ENCODE measurements at places on chromosomes 5 and 9.
A peak's percentile ranks its signal among the peaks of the same experiment; 100 is the strongest.

DNA sequence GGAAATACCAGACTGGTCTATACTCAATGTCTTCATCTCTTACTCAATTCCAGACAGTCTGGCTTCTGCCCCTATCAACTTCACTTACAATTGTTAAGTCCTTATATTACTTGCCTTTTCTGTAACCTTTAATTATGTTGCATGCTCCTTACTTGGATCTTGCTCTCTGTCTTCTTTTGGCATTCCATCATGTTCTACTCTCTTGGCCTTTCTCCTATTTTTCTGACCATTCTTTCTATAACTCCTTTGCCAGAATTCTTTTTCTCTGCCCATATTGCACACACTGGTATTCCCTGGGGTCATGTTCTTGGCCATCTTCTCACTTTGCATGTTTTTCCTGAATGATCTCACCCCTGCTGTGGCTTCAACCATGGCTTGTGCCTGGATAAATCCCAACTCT, 209.8 kb upstream of the ZNF462 start:
- DNase-seq: no peak

GRCh38 chr5:135240283-135240633, 158.8 kb downstream of the MACROH2A1 start:
- DNase-seq: no peak

DNA sequence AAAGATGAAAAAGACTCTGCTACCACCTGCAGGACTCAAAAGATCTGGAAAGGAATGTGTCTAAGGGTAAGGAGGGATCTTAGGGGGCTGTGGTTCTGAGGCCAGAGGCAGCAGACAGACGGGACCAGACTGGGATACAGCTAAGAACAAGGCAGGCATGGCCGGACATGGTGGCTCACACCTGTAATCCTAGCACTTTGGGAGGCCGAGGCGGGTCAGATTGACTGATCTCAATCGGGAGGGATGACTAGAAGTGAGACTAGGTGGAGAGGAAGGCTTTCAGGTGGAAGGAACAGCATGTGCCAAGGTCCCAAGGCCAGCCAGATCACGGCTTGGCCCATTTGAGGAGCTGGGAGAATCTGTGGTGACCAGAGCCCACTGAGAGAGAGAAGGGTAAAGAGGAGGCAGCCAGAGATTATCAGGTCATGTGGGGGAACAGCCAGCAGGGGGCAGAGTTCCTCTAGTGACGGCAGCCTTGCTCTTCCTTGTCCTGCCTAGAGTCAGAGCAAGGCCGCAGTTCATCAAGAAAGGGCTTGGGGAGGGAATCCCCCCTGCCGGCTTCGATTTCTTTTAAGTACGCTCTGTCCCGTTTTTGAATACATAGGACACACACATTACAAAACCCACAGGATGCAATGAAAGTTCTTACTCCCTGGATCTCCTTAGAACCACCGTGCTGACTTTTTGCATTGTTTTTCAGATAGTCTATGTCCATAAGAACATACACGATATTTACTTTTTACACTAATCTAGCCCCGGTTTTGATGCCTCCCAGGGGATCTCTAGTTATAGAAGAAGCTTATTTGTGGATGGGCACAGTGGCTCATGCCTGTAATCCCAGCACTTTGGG, 2.6 kb upstream of the OLFML2A start:
- peak; percentile 63 for DNase-seq

GRCh38 chr5:125026867-125027731, 280.7 kb upstream of the ZNF608 start:
- DNase-seq: peak; percentile 55

DNA sequence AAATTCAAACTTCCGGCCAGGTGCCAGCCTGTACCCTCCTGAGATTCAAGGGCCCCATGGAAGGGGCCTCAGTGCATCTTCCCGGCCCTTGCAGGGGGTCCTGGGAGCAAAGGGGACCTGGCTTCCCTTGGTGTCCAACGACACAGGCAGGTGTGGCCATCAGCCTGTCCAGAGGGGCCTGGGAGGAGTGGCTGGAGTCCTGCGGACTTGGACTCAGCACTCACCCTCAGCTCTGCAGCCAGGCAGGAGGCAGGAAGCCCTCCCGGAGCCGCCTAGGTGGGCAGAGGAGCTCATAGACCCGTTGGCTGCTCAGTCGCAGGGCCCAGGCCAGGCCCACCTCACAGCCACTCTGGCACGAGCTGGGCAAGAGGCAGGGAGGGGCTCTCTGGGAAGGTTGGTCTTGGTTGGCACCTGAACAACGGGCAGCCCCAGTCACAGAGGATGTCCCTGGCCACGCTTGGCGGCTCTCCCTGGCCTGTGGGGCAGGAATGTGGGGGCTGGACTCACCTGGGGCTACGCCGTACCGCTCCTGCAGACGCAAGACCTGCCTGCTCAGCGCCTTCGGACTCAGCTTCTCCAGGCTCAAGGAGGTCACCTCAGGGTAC, 53.8 kb upstream of the NRARP start:
- DNase-seq: no peak

DNA sequence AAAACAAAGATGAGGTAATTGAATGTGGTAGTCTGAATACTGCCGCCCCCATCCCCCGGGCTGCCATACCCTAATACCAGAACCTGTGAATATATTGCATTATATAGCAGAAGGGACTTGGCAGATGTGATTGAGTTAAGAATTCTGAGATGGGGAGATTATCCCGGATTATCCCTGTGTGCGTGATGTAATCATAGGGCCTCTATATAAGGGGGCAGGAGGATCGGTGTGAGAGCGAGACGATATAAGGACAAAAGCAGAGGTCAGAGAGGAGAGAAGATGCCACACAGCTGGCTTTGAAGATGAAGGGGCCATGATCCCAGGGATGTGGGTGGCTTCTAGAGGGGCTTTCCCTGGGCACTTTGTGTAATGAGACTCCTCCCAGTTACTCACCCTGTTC, 101.7 kb upstream of the TLE1 start:
- no peak for DNase-seq

DNA sequence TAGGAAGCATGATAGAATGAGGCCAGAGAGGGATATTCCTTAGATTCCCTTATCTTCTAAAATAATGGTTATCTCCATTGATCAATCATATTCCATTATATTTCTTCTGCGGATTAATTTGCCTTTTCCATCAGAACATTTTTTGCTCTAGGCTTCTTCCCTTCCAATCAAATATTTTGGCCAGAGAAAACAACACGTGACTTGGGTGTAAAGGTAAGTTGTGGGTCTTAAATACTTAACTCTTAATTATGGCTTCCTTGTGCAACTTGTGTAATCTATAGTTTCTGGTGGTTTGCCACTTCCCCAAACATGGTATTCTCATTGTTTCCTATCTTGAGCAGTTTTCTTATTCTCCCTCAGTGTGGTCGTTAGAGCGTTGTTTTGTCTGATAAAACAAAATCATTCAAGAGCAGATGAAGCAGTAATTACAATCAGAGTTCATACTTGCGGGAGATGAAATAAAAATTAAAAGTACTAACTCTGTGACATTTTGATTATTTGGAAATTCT, 889.3 kb downstream of the MAT2B start:
- DNase-seq: no peak

DNA sequence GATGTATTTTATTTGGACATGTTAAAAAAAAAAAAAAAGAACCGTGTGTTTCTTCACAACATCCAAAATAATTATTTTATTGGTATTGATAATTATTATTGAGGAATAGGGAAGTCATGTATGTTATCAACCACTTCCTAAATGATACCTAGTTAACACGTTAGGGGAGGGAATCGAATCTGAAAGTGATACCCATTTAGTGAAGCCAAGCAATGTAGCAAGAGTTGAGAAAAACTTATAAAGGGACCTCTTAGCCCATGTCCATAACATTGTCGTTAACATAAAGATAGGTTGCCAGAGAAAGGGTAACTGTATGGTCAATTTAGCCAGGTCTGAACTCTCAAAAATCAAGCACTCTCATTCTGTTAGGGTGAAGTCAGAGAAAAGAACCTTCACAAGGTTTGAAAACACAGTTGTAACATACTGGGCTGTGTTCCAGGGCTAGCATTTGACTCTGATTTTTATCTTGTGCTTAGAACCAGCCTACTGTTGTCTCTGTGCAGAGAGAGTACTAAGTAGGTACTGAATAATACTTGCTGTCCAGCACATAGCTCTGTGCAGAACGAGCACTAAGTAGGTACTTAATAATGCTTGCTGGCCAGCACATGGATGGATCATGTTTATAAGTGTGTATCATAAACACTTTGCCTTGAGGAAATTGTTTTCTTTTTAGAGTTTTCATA, 60.4 kb downstream of the GHR start:
- DNase-seq: no peak

GRCh38 chr9:137748741-137749140, 128.8 kb upstream of the CACNA1B start:
- no peak for DNase-seq

DNA sequence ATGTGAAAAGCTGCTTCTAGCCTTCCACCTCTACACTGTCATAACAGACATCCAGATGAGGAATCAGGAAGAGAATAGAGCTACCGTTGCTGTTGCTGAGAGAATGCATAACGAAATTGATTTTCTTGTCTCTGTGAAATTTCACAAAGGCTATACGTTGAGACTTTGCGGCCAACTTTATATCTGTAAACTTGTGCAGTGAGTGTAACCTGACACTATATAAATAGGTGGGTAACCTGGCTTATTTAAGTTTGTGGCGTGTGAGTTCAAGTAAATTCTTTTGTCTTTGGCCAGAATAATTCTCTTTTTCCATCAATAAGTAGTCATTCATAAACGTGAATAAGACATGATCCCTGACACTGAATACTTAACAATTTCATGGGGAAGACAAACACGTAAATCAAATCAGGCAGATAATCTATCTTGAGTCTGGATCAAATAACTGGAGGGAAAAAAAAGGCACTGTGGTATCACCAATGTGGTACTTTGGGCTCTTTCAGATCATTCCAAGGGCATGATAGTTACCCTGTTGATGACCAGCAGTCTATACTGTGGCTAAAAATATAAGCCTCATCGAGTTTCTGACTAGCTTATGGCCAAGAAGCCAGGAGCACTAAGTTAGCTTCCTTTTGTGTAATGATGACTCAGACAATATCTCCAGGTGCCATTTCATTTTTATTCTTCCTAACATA, 98.2 kb upstream of the RASA1 start:
- peak; percentile 33 for DNase-seq

DNA sequence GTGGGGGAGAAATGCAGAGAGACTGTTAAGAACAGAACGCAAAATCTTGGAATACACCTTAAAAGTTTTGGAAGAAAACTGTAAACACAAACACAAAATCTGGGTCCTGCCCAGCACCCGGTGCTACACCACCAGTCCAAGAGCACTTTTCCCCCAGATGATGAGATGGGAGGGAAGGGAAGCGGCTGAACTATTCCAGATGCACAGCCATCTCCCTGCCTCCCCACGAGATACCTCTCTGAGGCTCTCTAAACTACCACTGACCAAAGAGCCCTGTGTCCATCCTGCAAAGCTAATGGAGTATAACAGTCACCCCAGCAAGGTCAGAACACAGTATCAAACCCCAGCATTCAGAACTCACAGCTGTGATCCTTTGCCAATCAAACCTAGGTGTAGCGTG, 8.0 kb downstream of the SPARC start:
- DNase-seq: no peak

DNA sequence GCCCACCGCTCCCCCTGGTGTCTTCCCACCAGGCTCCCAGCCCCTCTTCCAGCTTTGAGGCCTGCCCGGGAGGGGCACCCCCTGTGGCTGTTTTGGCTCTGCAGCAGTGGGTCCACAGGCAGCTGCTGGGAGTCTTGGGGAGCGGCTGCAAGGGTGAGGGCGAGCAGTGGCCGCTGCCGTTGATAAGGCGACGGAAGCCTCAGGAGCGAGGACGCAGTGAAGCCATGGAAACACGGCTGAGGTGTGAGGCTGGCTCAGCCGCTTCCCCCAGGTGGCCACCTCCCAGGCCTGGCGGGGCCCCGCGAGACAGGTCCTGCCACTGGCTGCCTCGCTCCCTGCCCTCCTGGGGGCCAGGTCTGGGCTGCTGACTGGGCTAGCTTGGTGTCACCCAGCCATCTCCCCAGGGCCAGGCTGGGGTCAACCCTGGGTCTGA, 41.5 kb downstream of the CXXC5 start:
- no peak for DNase-seq

DNA sequence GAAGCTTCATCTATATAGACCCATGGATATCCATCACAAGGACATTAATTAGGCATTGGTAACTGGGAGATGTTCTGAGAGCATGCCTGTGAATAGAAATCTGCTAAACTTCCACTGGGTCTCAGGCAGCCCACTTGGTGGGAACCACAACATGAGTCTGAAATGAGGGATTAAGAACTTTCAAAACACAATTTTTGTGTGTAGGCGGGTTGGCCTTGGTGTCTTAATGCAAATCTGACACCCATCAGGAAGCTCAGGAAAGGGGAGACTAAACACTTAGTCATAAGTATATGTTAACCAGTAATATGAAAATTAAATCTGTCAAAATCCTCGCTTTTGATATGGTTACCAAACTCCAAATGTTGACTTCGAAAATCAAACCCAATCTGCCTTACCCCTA, 113.2 kb downstream of the FANCC start:
- DNase-seq: no peak

DNA sequence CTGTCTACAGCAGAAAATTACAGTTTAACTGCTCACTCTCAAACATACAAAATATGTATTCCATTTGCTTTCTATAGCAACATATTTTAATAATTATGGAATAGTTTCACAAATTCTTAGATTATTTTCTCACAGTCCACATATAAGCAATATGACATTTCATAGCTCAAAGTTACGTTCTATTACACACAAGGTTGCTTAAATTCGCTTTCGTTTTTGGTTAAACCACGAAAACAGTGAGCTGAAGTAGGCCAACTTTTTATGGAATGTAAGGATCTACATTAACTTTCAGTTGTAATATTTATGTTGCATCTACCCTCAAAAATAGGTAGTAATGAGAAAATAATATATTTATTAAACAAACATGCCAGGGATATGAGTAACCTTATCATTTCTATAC, 966.0 kb upstream of the ACO1 start:
- no peak for DNase-seq

- DNase-seq: peak; percentile 15
These were observed at the start of gene PCDHB10 for GRCh38 chr5:141192110-141192725. Gene PCDHB10 (plus strand): TSS chr5:141192353. CDS start chr5:141192553, 200 bp downstream.

DNA sequence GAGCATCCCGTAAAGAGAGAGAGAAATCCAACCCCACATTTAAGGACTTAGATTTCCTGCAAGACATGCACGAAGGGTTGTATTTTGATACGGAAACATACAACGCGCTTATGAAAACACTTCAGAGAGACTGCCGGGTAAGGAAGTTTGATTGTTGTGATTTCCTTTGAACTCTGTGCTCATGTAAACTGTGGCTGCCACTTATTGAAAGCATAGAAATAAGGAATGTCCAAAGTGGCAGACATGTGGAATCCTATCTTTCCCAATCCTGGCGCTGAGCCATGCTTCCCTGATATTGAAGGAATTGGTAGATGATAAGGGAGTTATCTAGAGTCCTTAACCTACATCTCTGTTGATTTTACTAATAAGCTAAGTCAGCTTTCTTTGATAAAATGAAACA, 119.4 kb downstream of the PRKACG start:
- no peak for DNase-seq

- no peak for DNase-seq
These were observed 136.8 kb downstream of the ASTN2 start for GRCh38 chr9:117278020-117278419.
